ENCODE measurements at places on chromosomes 2 and 18. TPM values are rescaled to one million over a fixed set of nuclear protein-coding genes. Genes with fewer than 3 reads are reported as not detected.

The DIPK1C gene
- not detected for total RNA-seq

The NAB1 gene
- 48.2 TPM for total RNA-seq

The TFPI gene
- total RNA-seq = 2,580 TPM

The RTP5 gene
- total RNA-seq = not detected

The DLGAP1 gene
- total RNA-seq = 0.09 TPM

The RMC1 gene
- total RNA-seq = 21.1 TPM

The ALPP gene
- total RNA-seq = not detected

The IL37 gene
- not detected for total RNA-seq

The SLC38A11 gene
- total RNA-seq = not detected

The CCDC85A gene
- total RNA-seq = 0.69 TPM

The ZNF638 gene
- total RNA-seq = 88.5 TPM

The CYRIA gene
- 33.6 TPM for total RNA-seq

The TCF4 gene
- total RNA-seq = 471 TPM
